ENCODE measurements at places on chromosomes 12 and 14.

DNA sequence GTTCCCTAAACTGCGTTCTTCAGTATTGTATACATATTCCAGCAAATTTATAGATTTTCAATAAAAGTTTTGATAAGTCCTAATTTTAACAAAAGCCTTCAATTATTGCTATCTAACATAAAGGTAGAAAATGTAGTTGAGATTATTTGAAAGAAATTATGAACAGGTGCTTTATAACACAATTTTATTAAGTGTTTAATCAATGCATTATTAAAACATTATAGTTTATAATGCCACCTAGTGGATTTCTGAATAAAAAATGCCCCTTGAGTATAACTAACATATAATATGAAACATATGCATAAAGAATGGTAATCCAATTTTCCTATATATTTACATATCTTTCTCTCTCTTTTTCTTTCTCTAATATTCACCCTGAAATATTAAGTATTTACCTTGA, 515.3 kb downstream of the SLC6A15 start:
- peak; percentile 13 for DNase-seq

GRCh38 chr12:46558677-46559076, 186.1 kb upstream of the SLC38A2 start:
- no peak for DNase-seq

DNA sequence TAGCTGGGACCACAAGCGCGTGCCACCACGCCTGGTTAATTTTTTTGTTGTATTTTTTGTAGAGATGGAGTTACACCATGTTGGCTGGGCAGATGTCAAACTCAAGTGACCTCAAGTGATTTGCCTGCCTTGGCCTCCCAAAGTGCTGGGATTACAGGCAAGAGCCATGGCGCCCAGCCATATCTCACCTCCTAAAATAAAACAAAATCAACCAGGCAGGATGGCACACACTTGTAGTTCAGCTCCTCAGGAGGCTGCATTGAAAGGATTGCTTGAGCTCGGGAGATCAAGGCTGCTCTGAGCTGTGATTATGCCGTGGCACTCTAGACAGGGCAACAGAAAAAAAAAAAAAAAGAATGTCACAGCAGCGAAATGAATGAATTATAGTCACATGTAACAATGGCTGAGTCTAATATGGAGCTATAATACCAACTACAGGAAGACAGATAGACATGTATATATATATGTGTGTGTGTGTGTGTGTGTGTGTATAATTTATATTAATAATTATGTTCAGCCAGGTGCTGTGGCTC, 19.3 kb upstream of the TMEM120B start:
- no peak for DNase-seq

GRCh38 chr12:40225337-40225983, 663 bp downstream of the LRRK2 start:
- no peak for DNase-seq

GRCh38 chr14:101588990-101589389, 27.7 kb downstream of the DIO3 start:
- DNase-seq = no peak

- no peak for DNase-seq
These were observed 40.9 kb upstream of the NOS1 start for GRCh38 chr12:117402363-117402762.

- DNase-seq = no peak
These were observed 55.0 kb downstream of the IGF1 start for GRCh38 chr12:102425109-102426039.

GRCh38 chr12:112924986-112925385, 13.3 kb upstream of the OAS3 start:
- no peak for DNase-seq

- peak; percentile 89 for DNase-seq
These were observed 602 bp upstream of the FBXO33 start for GRCh38 chr14:39432619-39433451.

DNA sequence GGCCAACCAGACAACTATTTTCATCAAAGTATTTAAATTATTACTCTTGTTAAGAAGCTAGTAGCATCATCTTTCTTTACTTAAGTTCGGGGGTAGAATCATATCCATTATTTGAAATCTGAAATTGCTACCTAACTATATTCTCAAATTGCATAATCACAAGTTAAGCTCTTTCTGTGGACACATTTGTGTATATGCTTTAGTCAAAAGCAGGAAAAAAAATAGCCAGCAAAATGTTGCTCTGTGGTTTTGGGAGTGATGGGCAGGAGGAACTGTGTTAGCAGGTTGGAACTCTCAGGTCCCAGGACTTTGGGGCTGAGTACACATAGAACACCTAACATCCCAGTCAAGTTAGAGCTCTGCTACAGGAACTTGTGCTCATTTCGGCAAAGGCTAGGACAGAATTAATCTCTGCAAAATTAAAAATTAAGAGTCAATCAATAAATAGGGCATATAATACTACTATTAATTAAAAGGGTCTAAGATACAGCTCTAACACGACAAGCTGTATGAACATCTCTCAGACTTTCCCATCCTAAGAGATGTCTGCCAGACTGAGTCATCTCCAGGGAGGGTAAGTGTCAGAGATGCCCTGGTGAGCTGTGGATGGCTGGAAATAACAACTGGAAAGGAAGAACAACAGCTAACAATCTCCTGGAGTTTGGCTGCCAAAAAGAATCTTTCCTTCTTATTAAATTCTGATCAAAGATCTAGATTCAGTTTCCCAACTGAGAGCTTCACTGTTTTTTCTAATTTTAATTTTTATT, 203.5 kb upstream of the GZMB start:
- DNase-seq = no peak

GRCh38 chr12:74847169-74847568, 309.5 kb downstream of the ATXN7L3B start:
- no peak for DNase-seq

DNA sequence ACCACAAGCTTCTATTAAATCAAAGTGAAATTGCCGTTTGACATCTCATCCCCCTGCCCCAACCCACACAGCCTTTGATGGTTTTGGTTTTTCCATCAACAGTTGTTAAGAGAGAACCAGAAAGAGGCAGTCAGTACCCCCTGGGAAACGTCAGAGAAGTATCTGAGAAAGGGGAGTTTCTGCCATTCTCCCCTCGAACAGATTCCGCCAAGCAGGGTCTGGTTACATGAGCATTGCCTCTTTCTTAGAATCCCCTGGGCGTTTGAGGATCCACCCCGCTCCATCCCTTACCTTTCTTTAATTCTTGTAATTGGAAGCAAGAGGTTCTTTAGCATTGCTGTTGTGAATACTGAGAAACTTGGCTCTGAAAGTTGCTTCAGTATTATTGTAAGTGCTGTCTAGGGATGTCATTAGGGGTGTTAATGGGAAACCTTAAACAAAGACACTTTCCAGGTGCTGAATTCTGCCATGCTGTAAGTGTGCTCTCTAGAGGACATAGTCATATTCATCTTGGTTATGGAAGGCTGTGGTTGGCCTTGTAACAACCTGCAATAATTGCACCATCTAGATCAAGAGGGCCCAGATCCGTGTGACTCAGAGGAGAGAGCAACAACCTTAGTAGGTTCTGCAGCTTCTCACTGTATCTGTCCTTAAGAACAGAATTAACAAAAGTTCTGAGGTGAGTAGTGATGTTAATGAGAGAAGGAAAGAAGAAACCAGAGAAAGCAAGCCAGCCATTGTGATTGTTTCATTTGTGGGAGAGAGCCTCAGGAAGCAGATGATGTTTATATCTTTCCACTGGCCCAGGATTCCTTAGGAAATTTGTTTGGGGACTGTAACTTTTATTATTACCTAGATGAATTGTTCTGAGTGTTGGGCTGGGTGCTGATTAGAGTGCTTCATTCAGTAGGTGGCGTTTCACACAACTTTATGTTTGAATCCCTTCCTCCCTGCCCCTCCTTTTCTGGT, 9.0 kb downstream of the TMBIM6 start:
- no peak for DNase-seq

DNA sequence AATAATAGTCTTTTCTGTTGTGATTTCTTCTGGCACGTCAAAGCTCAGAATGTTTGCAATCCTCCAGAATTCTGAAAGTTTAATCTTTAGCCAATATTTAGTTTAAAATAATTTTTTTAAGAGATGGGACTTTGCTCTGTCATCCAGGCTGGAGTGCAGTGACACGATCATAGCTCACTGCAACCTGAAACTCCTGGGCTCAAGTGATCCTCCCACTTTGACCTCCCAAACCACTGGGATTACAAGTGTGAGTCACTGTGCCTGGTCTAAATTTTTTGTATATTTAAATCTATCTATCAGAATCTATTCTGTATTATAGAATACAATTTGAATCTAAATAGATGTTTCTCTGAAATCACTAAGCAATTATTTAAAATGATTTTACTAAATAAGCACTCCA, 572.7 kb downstream of the VRK1 start:
- no peak for DNase-seq

- peak; percentile 87 for DNase-seq
These were observed 54.3 kb upstream of the SRSF5 start for GRCh38 chr14:69712599-69713088.

- DNase-seq = no peak
These were observed 42.4 kb upstream of the STXBP6 start for GRCh38 chr14:25092258-25092740.

DNA sequence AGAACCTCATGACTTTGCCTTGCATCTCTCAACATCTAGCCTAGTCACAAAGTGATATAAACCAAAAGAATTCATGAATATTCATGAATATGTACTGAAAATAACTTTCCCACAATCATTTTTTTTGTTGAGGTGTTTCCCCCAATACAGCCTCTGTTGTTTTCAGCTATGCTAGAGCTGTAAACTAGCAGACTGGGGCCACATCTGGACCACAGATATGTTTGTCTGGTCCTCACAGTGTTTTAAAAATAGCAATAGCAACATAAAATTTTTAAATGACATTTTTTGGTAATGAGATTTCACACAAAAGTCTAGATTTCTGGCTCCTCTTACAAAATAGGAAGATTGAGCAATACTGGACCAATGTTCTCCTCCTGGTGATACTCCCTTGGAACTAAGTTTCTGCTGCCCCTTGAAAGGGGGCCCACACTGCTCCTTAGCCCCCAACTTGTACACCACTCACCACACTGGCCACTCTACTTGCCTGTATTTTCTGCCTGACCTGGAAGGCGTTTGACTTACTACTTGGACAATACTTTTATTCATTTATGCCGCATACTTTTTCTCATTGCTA, 81.2 kb downstream of the BMP4 start:
- no peak for DNase-seq

- no peak for DNase-seq
These were observed 6.2 kb upstream of the CCT2 start for GRCh38 chr12:69579029-69579428.
